Activated CD8-positive, alpha-beta memory T cell treated with anti-CD3 and anti-CD28 coated beads for 1 hour (primary cell): ENCODE measurements at places on chromosomes 2 and 18.

DNA sequence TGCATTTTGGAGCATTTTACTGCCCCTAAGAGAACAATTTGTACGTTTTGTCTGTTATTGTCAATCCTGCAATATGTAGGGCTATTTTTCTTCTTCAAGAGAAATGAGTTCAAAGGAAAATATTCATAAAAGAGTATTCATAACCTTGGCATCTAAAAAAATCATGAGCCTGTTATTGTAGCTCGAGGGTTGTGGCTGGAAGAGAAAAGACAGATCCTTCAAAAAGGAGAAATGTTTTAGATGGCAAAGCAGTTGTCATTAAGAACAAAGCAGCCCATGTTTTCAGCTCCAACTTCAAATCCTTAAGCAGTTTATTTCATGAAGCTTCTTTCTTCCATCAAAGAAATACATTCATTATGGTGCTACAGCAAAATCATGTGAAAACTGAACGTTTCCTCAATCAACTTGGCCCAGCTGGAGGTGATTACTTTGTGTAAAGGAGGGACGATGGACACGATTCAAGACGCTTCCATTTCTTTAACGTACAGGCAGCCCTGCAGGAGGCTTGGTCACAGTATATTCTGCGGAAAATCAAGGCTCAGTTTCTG lies 31.4 kb downstream of the QPCT start:
- DNase-seq: no peak

GRCh38 chr2:143939626-143940330 lies 580.1 kb downstream of the ZEB2 start:
- DNase-seq: no peak

GRCh38 chr2:173094731-173095130 lies 19.1 kb downstream of the MAP3K20 start:
- no peak for DNase-seq

GRCh38 chr2:156470975-156471583 lies 34.9 kb downstream of the GPD2 start:
- no peak for DNase-seq

DNA sequence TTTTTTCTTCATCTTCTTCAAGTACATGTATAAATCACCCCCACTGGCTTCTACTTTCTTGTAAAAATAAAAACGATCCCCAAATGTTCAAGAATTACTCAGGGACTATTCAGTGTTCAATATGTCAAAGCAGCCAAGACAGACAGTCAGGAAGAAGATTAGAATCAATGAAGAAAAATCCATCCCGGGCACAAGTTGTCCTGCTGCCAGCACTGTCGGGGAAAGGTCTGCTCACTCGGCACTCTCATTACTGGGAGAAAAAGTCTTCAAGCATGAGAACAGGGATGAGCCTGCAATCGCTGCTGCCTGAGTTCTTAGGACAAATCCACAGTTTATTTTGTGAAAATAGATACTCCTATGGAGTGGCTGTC lies 482.8 kb upstream of the KLHL29 start:
- DNase-seq: no peak

DNA sequence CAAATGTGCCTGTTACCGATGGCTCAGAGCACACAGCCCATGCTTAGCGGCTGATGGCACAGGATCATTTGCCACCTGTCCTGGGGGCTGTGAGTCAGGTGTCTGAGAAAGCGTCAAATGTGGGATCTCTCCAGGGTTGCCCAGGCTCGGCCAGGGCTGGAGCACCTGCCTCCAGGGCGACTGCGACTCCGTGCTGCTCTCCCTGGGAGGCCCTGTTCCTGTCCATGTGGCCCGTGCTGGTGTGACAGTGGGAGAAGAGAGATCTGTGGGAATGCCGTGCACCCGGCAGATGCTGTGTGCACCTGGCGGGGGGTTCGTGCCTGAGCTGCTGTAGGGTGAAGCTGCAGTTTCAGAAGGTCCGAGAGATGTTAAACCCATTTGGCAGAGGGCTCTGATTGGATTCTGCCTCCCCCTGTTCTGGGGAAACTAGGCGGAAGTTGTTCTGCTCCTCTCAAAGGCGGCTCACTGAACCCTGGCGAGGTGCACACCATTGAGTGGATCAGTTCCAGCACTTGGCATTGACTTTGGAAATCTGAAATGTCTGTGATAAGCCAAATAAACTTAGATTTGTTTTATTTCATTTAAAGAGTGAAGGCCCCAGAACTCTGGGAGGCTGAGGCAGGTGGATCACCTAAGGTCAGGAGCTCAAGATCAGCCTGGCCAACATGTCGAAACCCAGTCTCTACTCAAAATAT lies 34.7 kb upstream of the TPO start:
- no peak for DNase-seq

- DNase-seq: no peak
Measured at GRCh38 chr2:120919771-120920453, 184.2 kb downstream of the GLI2 start.

GRCh38 chr2:194822657-194823056 lies 834.4 kb upstream of the SLC39A10 start:
- no peak for DNase-seq

DNA sequence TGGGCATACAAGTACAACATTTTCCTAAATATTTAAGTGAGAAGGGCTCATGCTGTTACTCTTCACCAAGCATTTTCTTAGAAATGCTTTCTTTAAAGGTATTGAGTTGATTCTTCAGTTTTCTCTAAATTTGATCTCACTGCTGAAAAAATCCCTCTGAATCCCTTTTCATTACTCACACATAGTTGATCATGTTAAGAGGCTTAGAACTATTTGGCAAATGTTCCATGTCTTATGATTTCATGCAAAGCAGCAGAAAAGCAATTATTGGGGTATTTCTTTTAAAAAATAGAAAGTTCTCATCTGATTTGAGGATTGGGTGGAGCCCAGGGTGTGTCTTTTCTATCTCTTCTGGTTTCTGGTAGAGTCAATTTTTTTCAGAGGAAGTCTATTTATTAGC lies 1079.8 kb upstream of the ZEB2 start:
- DNase-seq: no peak

GRCh38 chr2:42050703-42051542 lies 3.1 kb downstream of the PKDCC start:
- DNase-seq: no peak

GRCh38 chr2:57450170-57450569 lies 596.4 kb upstream of the VRK2 start:
- no peak for DNase-seq

DNA sequence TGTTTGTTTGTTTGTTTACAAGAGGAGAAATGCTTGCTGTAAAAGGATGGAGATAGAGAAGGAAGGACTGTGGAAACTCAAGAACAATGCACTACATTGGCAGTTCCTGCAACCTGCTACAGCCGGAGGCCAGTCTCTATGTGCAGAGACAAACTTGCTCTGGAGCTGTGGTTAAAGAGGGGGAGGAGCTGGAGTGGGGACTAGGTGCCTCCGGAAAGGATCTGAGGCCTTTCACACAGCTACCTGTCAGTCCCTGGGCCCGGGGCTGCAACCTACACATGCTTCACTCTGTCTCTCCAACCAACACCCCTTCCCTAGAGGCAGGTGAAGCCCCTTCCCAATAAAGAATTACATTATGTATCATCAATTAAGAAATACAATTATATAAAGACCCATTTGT lies 1234.0 kb upstream of the ZEB2 start:
- DNase-seq: no peak

DNA sequence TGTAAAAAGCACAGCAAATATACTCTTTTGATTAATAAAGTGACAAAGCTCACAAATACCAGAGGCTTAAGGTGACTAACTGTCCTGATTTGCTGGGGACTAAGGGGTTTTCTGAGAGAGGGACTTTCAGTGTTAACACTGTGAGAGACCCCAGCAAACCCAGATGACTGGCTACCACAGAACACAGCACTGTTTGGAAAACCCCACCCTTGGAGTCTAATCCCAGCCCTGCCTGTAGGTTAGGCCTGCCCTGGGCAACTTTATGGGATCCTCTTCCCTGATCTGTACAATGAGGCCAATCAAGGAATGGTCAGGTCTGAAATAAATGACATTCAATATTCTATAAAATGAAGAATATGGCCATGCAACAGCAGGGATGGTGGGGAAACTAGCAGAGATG lies 30.5 kb upstream of the CTAGE1 start:
- no peak for DNase-seq

GRCh38 chr2:7812231-7812995 lies 869.4 kb upstream of the ID2 start:
- DNase-seq: no peak

- no peak for DNase-seq
Measured at GRCh38 chr2:200634231-200634964, 48.6 kb downstream of the AOX1 start.
